GM18507 (cell line): ENCODE measurements at places on chromosomes 3 and 15.

- DNase-seq: no peak
Measured at GRCh38 chr3:69738859-69739203, 433 bp upstream of the MITF start.

DNA sequence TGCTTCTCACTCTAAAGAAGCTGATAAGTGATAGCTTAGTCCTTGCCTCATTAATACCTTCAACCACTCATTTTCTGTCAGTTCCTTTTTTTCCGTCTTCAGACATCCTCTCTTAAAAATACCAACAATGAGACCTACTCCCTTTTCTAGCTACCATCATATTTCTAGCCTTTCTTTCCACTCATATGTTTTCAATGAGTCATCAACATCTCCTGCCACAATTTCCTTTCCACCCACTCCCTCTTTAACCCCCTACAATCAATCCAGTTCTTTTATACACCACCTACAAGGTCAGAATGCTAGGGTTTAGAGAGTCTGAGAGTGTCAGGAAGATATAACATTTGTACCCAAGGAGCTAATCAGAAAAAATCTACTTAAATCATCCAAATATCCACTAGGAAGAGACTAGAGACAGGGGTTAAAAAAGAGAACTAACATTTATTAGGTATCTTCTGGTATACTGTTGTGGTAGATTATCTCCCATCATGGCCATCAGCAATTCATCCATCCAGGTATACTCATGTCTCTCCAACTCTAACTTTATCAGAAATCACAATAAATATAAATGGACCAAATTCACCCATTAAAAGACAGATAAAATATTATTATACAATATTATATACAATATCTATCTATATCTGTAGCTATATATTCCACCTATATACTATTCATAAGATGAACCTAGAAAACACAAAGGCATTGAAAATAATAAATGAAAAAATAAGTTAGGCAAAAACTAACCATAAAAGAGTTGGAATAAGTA is 42.5 kb downstream of the MYLK start:
- no peak for DNase-seq

GRCh38 chr3:14301558-14301957 is 100.8 kb upstream of the SLC6A6 start:
- no peak for DNase-seq

GRCh38 chr3:52456800-52457183 is 1.4 kb downstream of the NISCH start:
- DNase-seq: no peak

DNA sequence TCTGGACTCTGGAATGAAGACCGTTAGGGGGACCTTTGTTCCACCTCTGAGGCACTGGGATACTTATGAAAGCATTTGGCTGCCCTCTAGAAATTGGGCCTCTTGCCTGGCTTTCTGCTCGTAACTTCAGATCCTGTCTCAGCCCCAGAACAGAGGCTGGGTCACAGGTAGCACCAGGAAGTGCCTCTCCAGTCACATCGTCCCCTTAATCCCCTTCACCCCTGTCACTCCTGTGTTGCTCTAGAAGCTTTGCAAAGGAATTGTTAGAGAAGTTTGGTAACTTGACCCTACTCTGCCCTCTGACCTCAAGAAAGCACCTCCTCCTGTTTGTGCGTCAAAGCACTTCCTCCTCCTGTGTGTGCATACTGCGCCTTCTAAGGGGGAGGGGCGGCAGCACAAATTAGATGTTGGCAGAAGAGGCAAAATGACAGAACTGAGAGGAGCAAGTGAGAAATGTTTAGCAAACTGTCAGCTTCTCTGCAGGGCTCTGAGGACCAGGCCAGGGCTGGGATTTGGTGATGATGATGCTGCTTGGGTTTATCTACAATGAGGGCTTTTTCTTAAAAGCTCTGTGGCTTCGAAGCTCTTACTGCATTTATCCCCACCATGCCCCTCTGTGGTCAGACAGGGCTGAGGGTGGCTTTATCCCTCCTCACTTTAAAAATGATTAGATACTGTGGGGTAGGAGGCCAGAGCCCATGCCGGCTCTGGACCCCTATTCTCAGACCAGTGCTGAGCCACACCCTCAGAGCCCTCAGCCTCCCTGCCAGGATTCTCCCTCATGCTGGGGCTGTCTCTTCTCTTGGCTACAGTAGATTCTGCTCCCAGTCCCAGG is 76.2 kb downstream of the LARS2 start:
- no peak for DNase-seq

DNA sequence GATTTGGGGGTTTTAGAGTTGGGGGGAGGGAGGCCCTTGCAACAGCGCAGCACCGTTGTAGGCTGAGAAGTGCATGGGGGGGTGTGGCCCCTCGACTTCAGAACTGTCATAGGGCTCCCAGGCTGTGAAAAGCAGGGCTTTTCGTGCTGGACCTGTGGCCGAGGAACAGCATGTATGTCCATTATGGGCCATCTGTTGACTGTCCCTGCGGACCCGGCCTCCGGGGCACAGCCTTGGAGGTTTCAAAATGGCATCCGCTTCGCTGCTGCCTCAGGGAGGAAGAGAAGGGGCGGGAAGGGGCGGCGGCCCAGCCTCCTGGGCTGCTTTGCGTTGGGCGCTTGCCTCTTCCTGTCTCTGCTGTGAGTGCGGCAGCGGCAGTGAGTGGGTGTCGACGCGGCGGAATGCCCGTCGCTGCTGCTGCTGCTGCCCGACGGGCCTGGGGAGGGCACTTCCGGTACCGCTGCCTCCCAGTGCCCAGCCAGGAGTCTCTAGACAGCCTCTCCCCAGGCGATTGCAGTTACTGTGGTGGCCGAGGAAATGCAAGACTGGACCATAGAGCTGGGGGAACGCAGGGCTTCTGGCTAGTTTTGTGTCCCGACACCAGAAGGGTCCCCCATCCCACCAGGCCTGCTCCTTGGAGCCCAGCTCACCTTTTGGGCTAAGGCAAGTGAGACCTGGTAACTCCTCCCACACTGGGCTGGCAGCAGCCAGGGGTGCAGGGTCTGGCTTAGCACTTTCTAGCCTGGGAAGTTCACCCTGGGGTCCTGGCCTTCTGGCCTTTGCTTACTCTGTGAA is 1.9 kb downstream of the GNAI2 start:
- peak; percentile 72 for DNase-seq

GRCh38 chr15:44441095-44441501 is 13.7 kb downstream of the CTDSPL2 start:
- DNase-seq: no peak

GRCh38 chr3:75342425-75342824 is 321.7 kb upstream of the FRG2C start:
- DNase-seq: no peak

GRCh38 chr3:38840987-38841386 is 25.0 kb upstream of the SCN10A start:
- DNase-seq: no peak

GRCh38 chr15:57861815-57862586 is 155.5 kb downstream of the POLR2M start:
- DNase-seq: no peak

DNA sequence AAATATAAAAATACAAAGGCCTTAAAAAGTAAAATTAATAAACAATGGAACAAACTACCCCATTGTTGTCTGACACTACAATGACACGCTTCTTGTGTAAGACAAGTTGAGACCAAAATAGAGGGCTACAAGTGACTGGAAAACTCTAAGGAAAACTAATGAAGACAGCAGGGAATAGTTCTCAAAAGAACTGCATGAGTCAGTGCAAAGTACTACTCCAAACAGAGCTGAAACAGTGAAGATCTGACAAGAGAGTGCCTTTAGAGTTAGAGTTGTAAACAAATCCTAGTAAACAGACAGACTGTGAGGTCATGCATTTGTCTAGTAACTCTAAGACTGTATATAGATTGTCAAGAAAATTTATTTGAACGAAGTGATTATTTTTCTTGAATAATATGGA is 233.9 kb downstream of the BBX start:
- DNase-seq: no peak

- DNase-seq: no peak
Measured at GRCh38 chr3:65548848-65549625, 489.7 kb downstream of the MAGI1 start.

- no peak for DNase-seq
Measured at GRCh38 chr3:86175593-86176444, 815.1 kb downstream of the VGLL3 start.

DNA sequence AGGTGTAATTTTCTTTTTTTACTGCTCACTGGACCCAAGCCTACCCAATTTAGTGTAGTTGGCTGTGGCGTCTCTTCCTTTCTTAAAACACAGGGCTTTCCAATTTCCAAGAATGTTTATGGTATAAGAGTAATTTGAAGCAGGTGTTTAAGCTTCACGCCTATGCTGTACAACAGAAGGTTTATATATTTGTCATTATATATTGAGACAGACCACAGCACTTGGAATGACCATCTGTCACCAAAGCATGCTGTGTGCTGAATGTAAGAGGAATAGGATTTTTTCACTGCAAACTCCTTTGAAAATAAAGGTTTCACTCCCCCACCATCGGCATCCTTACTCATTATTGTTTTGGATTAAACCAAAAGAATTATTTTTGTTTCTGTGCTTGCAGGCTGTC is 325.7 kb downstream of the OTOL1 start:
- no peak for DNase-seq

DNA sequence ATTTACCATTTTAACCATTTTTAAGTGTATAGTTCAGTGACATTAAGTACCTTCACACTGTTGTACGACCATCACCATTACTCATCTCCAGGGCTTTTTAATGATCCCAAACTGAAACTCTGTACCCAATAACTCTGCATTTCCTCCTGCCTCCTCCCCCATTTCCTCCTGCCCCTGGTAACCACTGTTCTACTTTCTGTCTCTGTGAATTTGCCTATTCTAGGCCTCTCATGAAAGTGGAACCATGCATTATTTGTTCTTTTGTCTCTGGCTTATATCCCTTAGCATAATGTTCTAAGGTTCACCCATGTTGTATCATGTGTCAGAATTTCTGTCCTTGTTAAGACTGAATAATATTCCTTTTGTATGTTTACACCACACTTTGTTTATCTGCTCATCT is 154.2 kb downstream of the MECOM start:
- no peak for DNase-seq

GRCh38 chr3:164673738-164674137 is 404.6 kb downstream of the SI start:
- no peak for DNase-seq

GRCh38 chr3:149535333-149535685 is 60.8 kb downstream of the TM4SF4 start:
- no peak for DNase-seq

DNA sequence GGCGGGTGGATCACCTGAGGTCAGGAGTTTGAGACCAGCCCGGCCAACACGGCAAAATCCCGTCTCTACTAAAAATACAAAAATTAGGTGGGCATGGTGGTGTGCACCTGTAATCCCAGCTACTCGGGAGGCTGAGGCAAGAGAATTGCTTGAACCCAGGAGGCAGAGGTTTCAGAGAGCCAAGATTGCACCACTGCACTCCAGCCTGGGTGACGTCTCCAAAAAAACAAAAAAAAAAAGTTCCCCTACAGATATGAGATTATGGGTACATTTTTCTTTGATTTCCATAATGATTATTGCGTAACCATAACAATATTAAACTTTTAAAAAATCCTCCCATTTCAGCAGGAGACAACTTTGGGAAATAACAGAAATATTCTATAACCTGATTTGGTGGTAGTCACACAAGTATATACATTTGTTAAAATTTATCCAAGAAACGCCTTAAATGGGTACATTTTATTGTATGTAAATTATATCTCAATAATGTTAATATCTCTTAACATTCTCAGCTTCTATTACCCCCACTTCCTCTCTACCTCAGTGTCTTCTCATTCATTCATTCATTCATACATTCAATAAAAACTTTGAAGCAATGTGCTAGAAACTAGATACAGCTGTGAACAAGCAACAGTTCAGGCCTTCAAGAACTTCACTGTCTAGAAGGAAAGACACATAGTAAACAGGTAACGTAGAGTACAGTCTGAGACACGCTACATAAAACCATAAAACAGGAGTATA is 6.6 kb downstream of the UBR1 start:
- DNase-seq: no peak

DNA sequence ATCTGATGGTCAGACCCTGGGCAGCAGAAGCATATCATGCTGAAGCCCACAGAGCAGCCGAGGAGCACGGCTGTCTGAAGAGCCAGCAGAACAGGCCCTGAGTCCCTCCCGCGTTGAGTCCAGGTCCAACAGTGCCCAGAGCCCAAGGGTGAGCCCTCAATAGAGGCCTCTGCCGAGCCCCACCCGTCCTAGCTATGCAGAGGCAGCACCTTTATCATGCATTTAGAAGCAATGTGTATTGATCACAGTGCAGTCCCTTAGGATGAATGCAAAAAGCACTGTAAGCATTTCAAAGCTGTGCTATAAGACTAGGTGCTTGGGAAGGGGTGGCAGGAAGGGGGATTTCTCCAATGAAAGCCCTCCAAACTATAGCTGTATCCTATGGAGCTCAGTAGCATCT is 208.5 kb downstream of the GABRB3 start:
- no peak for DNase-seq

- DNase-seq: no peak
Measured at GRCh38 chr3:40714771-40715345, 190.1 kb downstream of the ZNF621 start.

DNA sequence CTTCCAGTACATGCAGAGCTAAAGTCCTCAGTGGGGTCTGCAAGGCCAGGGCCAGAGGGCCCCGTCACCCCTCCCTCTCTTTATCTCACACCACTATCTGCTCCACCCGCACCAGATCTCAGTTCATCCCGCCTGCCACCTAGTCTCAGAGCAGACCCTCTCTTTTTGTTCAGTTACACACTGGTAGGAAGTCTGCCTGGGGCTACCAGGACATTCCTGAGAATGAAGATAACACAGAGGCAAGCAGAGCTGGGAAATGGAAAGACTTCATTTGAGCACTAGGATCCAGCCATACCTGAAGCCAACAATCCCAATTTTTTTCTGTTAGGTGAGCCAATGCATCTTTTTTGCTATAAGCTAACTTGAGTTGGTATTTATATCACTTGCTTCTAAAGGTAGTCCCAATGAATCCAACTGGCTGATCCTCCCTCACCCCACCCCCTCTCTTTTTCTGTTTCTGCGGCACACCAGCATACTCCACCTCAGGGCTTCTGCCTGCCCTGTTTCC is 24.5 kb downstream of the ATP2B2 start:
- no peak for DNase-seq

DNA sequence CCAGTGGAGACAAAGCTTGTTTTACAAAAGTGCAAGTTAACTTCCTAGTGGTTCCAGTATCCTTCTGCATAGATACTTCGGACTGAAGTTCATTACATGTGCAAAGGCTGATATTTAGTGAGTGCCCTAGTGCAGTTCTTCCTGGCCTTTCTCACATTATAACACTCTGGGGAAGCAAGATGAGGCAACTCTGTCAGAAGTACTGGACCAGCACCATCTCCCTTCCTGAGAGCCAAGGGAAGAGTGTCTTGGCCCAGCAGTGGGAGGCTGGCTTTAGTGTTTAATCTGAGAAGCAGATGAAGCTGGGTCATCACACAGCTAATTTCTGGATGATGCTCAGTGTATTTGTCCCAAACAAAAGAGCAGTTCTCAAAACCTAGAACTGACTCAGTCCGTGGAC is 397.7 kb downstream of the CACNA2D3 start:
- no peak for DNase-seq

GRCh38 chr3:56694867-56695683 is 12.0 kb upstream of the TASOR start:
- no peak for DNase-seq

GRCh38 chr3:191373327-191373726 is 43.0 kb upstream of the UTS2B start:
- DNase-seq: no peak

- no peak for DNase-seq
Measured at GRCh38 chr15:88684345-88684744, 45.5 kb downstream of the ISG20 start.

- no peak for DNase-seq
Measured at GRCh38 chr3:189053322-189053721, 118.4 kb upstream of the TPRG1 start.
